Kasumi-1 (cell line): ENCODE measurements at places on chromosomes 12 and 14.
A peak's percentile ranks its signal among the peaks of the same experiment; 100 is the strongest.

DNA sequence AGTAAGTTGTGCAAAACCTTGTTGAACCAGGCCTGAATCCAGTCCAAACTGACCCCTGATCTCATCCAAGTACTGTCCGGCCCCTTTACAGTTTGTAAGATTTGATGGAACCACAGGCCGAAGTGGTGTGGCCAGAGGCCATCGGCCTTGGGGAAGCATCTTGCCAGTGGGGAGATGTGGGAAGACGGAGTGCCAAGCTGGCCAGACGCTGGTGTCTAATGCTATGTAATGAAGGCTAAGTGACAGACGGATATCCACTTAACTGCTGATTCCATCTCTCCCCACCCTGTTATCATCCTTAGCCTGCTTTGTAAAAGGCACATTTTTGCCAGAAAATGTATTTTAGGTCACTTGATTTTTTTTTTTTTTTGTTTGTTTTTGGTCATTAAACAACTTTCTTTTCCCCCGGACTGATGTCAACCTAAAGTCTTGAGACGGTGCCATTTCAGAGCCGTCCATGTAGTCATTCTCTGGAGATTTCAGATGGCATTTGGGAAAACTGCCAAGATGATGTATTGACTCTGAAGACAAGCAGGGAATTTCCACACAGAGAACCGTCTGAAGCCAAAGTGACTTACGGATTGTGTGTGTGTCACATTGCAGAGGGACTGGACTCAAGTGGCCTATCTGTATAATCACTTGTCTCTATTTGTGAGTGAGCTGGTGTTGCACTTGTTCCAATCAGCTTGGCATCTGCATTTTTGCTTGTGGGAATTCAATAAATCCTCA is 86.5 kb upstream of the MANSC4 start:
- no peak for DNase-seq

DNA sequence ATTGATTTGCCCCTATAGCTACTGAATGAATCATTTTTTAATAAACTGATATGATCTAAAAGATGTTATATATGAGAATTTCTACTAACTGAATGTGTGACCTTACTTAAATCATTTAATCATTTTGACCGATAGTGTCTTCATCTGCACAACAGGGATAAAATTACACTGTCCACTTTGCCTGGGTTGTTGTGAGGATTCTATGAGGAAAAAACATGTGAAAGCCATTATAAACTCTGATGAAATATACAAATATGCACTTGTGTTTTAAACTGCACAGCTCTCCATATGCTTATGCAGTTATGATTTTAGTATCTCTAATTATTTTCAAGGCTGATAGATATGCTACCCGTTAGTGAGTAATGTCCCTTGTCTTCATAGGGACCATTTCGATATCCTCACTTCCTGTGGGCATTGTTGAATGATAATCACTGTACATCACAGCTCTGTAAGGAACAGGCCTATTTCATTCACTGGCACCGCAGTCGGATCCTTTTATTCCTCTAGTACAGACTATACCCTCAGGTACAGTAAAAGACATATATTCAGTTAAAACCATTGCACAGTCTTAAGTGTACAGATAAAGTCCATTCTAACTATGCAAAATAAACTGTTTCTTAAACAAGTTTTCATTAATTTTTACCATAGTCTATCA is 88.7 kb upstream of the RAP1B start:
- DNase-seq: no peak

- no peak for DNase-seq
Observed at GRCh38 chr14:71089971-71090370, 182.7 kb downstream of the PCNX1 start.

- DNase-seq: no peak
Observed at GRCh38 chr12:20505056-20505455, 136.7 kb downstream of the PDE3A start.

GRCh38 chr12:38175538-38175937 is 141.0 kb upstream of the ALG10B start:
- DNase-seq: no peak

DNA sequence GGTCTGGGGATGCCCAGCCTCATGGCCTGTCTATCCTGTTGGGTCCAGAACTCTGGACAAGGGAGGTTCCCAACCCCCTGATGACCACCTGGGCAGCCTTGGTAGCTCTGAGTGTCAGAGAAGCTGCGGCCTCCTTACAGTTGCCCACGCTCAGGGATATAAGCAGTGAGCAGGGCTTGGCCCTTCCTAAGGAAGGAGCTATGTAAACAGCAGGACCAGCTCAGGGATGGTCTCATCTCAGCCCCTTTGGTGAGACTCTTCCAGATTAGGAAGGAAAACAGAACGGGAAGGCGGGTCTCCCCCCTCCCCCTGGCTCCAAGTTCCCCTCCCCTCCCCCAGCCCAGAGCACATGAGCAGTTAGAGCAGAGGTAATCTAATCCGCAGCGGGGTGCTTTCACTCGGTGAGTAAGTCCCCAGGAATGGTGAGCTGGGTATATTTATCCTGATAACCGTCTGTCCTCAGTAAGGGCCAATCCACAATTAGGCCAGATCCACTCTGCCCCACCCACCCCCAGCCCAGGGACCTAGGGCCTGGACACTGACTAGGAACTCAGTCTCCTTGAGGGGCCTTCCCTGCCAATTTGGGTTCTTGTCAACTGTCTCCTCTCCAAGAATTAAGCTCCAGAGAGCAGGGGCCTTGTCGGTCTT is 29.5 kb upstream of the RPLP0 start:
- peak; percentile 19 for DNase-seq

- DNase-seq: no peak
Observed at GRCh38 chr12:132323171-132324010, 6.0 kb downstream of the GALNT9 start.
